HFF-Myc (cell line): ENCODE measurements at places on chromosomes 13 and 19.

DNA sequence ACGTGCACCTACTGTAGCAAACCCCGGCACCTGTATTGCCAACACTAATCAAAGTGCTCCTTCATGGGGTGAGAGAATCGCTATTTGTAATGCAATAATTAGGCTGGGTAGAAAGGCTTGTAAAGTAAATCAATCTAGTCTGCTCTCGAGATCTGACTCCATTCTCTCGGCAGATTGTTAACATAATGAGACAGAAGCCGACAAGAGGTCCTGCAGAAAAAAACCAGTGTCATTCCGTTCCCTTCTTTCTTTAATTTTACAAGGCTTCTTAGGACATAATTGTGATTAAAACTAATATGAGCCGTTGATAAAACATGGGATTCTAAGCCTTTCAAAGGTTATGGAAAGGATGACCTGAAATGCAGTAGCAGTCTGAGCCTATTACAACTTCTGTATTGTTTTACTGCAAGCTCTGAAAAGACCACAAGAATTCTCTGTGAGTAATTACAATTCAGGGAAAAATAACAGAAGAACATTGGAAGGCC, 530.0 kb downstream of the PCDH9 start:
- no peak for DNase-seq

GRCh38 chr13:98846521-98846920, 94.0 kb upstream of the SLC15A1 start:
- DNase-seq, result no peak

GRCh38 chr19:18416778-18417249, 2.4 kb upstream of the SSBP4 start:
- DNase-seq, result peak; percentile 74

GRCh38 chr13:26541041-26541440, 16.4 kb upstream of the WASF3 start:
- no peak for DNase-seq

DNA sequence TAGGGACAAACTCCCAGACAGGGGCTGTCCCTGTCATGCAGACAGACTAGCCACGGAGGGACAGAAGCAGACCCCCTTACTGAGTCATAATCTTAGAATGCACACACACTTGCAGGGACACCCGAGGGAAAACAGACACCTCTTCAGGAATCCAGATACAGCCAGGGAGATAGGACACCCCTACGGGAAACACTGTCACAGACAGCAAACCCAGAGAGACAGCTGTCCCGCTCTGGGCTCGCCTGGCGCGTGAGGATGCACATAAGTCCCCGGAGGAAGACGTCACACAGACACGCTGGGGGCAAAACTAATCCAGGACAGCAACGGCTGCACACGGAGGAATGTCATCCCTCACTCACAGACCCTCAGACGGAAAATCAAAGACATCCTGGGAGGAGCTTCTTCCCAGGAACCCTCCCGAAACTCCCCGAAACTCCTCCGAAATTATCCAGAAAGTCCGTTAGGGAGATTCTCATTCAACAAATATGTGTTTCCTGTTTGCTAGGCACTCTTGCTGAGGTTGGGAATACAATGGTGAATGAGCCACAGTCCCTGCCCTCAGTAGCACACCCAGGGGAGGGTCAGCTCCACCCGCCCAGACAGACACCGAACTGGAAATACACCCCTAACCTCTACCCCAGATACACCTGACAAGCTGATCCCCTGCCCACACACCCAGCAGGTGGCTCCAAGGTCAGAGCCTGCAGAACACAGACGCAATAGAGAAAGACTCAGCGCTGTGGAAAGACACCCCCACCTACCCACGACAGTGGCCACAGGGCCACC, 15.2 kb upstream of the TOMM40 start:
- DNase-seq, result no peak

- DNase-seq, result no peak
Measured at GRCh38 chr19:42389899-42390298, at the start of gene CNFN. Gene CNFN, minus strand, starts transcription at chr19:42390297. Its CDS starts 1,260 bp downstream, at chr19:42389037.

DNA sequence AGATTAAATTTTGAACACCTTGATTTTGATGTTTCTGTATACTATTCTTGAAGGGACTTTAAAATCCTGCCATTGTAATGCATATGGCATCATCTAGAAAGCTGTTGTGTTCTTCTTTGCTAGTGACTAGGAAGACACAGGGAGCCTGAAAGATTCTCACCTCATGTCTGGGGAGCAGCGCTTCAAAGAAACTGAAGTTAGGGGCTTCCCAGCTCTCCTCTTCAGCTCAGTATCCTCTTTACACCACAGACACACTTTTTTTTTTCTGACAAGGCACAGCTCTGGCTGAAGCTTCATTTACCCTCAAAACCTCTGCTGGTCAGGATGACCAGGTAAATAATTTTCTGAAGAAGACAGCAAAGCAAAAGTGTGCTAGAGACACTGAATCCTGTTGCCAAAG, 255.6 kb downstream of the ITGBL1 start:
- no peak for DNase-seq
